Hindlimb muscle (tissue), 1 donor: ENCODE measurements at places on chromosomes 3 and 15.

GRCh38 chr3:195441476-195441991 is 1.3 kb downstream of the ACAP2 start:
- peak; percentile 20 for DNase-seq

GRCh38 chr3:190709351-190709773 is 153.1 kb downstream of the GMNC start:
- no peak for DNase-seq

DNA sequence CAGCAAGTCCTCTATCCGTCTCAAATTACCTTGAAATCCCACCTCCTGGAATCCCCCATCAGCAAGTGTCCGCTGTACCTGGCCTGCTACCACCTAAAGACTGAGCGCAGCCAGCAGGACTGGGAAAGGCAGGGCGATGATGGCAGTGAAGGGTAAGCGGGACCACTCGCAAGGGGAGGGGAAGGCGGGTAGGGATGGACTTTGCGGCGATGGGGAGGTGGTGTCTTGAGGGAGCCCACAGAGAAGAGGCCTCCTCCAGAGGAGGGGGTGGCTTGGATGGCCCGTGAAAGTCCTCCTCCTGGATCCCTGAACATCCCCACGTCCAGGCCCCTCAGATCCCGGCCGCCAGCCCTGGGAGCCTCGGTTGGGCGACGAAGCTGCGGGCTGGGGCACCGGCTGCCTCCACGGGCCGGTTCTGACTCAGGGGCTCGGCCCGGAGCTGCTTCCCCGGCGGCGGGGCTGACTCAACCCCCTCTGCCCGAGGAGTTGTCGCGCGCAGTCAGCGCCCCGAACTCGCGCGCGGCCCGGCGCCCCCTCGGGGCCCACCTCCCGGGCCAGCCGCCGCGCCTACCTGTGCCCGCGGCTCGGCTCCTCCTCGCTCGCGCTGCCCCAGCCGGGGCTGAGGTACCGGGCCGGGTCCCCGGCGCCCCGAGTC is 512 bp downstream of the LARP6 start:
- DNase-seq = peak; percentile 67

DNA sequence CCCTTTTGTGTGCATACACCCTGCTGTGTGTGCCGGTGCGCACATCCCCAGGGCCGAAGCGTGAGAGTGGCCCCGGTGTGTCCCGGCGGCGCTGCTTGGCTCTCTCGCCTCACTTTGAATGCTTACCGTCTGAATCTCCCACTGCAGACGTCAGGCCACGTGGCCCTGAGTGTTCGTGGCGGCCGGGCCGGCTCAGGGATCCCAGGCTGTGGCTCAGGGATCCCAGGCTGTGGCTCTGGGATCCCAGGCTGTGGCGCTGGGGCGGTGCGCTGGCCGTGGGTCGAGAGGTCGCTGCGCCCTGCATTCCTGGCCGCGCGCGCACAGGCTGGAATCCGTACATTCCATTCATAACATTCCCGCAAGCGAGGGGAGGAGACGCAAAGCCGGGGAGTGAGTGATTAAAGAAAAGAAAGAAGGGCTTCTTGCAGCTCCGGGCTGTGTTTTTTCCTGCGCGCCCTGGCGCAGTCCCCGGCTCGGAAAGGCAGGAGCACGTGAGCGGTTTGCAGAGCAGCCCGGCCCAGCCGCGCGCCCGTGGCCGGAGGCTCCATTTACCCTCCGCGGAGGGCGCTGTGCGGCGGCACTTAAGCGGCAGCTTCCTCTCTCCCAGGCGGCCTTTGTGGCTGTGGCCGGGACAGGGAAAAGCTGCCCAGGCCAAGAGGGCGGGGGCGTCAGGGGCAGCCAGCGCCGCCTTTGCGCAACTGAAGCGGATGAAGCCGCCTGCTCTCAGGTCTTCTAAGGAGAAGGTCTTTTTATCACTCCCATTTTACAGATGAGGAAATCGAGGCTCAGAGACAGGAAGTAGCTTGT is 87.0 kb upstream of the ALDH1L1 start:
- DNase-seq = peak; percentile 66

DNA sequence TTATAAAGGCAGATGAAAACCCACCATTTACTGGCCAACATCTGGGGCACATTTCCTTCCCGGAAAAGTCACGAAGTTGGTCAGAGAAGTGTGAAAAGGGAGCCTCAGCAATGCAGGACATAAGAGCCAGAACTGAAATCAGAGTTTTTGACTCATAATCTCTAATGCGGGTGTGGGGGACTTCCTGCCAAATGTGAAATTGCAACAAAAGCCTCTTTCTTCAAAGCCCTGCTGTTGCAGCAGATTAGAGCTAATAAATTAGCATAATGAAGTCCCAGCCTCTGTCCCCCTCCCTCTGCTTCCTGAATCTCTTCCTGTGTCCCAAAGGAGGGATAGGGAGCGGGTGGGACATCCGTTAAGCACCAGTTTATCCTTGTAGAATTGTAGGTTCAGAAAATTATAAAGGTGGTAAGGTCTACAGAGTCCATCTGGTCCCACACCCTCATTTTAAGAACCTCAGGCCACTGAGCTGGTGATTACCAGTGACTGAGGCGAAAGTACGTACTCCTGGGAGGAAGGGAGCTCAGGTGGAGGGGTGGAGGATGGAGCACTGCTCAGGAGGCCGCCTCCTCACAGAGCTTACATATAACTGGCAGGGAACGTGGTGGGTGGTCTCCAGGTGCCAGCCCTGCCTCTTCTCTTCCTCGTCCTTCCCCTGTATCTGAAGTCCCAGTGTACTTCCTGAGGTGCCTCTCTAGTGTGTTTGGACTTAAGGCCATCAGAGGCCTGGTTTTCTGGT is 35.0 kb downstream of the ST6GAL1 start:
- DNase-seq = no peak
